ENCODE measurements at places on chromosomes 11 and 22.

- peak; percentile 85 for DNase-seq
Measured at GRCh38 chr22:23856721-23857605, 712 bp upstream of the SLC2A11 start.

DNA sequence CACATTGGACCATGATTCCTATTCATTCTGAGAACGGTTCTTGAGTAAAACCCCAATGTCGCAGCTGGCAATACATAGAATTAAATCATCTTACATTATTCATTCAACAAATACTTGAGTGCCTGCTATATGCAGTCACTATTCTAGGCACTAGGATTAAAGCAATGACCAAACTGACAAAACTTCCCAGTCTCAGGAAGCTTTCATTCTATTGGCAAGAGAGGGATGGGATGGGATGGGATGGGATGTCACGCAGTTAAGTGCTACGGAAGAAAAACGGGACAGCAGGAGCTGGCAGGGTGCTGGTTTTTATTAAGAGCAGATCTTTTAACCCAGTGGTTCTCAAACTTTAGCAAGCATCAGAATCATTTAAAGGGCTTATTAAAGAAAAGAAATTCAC is 2.9 kb downstream of the PAK1 start:
- DNase-seq: no peak

GRCh38 chr11:3195251-3196160 is 23.1 kb downstream of the MRGPRG start:
- peak; percentile 44 for DNase-seq

- no peak for DNase-seq
Measured at GRCh38 chr11:19845626-19846025, 133.0 kb downstream of the NAV2 start.

GRCh38 chr11:94882931-94883330 is 90.4 kb downstream of the CWC15 start:
- DNase-seq: no peak

- DNase-seq: no peak
Measured at GRCh38 chr11:24206030-24206429, 290.8 kb upstream of the LUZP2 start.

DNA sequence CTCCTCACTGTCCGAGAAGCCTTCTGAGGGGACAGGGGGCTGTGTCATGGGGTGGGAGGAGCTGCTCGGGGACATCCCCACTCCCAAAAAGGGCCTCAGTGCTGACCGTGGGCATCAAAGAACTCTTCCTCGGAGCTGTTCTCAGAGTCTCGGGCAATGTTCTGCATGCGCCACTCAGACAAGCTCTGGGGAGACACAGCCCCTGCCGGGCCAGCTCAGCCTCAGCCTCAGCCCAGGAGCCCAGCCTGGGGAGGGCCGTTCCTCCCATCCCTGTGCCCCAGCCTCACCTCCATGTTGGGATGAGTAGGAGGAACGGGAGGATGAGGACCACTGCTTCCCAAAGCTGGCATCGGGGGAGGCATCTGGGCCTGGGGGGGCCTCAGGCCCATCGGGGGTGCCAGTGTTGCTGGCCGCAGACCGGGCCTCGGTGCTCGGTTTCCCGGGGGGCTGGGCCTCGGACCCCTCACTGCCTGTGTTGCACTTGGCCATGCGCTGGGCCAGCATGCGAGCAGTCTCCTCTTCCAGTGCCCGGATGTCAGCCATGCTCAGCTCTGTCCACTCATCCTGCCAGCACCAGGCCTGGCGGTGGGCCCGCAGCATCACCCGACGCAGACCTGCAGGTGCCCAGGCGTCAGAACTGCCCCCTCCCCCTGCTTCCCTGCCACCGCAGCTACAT is 5.2 kb downstream of the PITPNM1 start:
- no peak for DNase-seq

All from NCI-H82 (cell line).